ENCODE measurements at places on chromosomes 12 and 14.
A peak's percentile ranks its signal among the peaks of the same experiment; 100 is the strongest.

GRCh38 chr14:105938055-105938863 is 411.9 kb downstream of the TMEM121 start:
- no peak for DNase-seq

GRCh38 chr12:69981881-69982475 is 157.0 kb downstream of the MYRFL start:
- DNase-seq: no peak

DNA sequence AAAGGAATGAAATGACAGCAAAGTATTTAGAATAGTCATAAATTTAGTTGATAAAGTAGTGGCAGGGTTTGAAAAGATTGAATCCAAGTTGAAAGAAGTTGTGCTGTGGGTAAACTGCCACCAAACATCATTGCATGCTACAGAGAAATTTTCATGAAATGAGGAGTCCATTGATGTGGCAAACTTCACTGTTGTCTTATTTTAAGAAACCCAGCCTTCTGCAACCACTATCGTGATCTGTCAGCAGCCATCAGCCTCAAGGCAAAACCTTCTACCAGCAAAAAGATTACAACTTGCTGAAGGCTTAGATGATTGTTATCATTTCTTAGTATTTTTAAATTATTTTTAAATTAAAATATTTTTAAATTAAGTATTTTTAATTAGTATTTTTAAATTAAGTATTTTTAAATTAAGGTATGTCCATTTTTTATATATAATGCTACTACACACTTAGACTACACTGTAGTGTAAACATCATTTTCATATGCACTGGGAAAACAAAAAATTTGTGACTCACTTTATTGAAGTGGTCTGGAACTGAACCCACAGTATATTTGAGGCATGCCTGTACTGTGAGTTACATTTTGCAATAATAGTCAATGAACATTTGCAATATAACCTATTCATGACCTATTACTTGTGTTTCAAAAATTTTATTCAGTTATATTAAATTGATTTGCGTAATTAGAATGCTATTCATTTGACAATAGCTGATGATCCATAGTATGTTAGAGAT is 67.2 kb upstream of the SYT1 start:
- DNase-seq: peak; percentile 36

DNA sequence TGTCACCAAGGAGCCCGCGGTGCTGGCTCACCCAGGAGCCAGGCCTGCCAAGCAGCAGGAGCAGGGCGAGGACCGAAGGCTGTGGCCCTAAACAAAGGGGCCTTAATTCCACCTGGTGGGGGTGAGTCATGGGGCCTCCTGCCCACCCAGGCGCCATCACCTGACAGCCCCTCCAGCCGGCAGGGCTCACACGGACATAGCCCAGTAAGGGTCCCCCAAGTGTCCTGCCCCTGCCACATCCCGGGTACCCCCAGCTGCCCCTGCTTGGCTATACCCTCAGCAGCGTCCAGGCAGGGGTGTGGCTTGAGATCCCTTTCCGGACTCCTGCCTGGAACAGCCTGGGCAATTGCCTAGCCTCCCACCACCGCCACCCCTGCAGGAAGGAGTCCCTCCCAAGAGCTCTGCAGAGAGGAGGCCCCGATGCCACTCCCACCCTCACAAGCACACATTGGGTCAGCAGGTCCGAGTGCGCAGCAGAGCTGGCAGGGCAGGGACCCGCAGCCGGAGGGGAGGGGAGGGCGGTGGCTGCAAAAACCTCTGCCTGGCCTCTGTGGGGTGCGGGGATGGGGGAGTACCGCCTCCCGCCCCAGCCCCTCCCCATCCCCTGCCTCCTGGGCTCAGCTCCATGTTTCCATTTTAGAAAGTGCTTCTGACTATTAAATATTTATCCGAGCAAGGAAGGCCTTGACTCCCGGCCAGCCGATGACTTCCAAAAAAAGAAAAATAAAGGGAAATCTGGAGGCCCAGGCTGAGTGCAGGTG is 4.6 kb downstream of the AHNAK2 start:
- peak; percentile 89 for DNase-seq

GRCh38 chr12:106193394-106194215 is 54.2 kb downstream of the CKAP4 start:
- DNase-seq: no peak

DNA sequence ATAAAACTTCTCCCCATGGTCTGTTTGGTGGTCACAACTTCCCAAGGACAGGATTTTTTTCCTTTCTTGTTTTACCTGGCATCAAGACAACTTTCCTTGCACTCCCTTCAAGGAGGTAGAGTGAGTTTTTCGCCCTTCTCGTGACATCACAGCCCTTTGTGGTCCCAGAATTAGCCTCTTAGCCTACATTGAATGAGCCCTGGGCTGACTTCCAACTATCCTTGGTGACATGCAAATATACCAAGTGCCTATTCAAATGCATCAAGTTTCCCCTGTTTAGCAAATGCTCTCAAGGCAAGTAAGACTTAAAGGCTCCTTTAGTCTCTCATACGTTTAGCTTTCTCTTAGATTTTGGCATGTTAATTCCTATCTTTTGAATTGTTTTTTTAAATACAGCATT is 36.6 kb downstream of the TC2N start:
- DNase-seq: no peak

DNA sequence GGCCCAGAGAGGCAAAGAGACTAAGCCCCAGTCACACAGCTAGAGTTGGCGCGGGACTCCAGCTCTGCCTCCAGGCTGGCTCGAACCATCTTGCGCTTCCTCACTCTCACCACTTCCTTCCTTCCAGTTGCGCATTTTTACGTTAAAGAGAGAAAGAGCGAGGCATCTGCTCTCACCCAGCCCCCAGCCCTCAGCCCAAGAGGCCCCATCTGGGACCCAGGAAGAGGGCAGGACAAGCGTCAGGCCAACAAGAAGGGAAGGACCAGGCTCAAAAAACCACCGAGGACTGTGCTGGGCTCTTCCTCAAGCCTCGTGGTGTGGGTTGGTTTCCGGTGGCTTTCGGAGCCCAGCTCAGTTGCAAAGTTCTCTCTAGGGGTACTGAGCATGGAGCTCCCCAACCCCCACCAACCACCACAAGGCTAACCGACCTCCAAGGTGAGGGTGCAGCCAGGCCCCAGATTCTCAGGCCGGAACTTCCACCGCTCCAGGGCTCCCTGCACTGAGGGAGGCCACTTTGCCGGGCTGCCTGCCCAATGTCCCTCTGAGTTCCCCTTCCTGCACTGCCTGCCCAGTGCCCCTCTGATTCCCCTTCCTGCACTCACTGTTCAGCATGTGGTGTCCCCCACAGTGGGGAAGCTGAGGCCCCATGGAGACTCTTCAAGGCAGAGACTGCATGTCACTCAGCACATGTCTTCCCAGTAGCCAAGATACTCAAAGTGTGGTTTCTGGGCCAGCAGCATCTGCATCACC is 35.9 kb downstream of the TESC start:
- DNase-seq: no peak

GRCh38 chr14:47240748-47241437 is 434.5 kb downstream of the MDGA2 start:
- no peak for DNase-seq

- peak; percentile 55 for DNase-seq
Observed at GRCh38 chr12:104189915-104190555, 25.5 kb upstream of the TXNRD1 start.

- no peak for DNase-seq
Observed at GRCh38 chr12:113770389-113770865, 195.7 kb downstream of the RBM19 start.

GRCh38 chr12:42485823-42486222 is 103.7 kb downstream of the PRICKLE1 start:
- no peak for DNase-seq

- DNase-seq: no peak
Observed at GRCh38 chr12:49980501-49981349, 8.0 kb downstream of the AQP6 start.

DNA sequence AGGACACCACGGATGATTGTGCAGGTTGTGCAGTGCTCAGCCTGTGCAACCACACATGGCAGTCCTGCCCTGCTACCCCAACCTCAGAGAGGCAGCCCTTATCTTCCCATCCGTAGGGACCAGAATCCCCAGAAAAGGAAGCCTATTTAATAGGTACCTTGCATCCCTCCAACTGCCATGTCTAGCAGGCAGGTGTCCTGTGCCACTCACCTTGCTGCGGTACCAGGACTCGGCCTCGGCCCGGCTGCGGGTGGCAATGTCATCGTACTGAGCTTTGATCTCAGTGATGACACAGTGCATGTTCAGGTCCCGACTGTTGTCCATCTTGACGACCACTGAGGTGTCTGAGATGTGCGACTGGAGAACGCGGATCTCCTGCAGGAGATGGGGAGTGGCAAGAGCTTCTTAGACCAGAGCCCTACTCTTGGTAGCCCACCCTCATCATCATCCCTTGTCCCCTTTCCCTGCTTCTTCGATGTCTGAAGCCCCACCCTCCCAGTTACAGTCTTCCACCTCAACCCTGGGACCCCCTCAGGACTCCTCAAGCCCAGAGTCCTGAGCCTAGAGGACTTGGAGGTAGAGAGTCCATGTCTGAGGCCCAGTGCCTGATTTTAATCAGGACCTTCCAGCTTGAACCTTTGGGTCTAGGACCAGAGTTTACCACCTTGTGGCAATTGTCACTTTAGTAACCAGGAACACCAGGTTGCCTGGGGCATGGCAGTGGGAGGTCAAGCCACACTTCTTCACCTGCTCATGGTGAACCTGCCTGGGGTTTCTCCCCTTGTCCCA is 20.5 kb downstream of the KRT7 start:
- DNase-seq: no peak

DNA sequence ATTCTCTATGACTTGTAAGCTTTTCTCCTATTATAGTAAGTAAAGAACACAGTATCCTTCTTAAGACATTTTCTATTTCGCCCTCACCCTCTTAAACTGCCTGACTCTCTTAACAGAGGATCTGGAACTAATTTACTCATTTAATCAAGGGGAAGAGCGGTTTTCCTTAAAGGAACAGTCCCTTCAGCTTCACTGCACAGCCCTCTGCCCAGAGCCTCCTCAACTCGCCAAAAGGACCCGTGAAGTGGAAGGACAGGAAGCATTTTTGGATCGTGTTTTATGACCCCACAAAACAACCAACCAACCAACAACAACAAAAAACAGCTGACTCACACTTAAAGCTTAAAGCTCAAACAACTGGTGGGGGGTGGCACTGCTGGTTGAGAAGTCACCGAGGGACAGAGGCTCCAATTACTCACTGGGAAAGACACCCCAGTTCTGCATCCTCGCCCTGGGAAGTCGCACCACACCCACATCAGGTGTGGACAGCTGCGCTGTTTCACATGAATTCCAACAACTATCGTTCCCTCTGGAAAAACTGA is 35.7 kb downstream of the NID2 start:
- DNase-seq: peak; percentile 61

GRCh38 chr12:61717986-61718385 is 542.2 kb upstream of the USP15 start:
- DNase-seq: no peak

DNA sequence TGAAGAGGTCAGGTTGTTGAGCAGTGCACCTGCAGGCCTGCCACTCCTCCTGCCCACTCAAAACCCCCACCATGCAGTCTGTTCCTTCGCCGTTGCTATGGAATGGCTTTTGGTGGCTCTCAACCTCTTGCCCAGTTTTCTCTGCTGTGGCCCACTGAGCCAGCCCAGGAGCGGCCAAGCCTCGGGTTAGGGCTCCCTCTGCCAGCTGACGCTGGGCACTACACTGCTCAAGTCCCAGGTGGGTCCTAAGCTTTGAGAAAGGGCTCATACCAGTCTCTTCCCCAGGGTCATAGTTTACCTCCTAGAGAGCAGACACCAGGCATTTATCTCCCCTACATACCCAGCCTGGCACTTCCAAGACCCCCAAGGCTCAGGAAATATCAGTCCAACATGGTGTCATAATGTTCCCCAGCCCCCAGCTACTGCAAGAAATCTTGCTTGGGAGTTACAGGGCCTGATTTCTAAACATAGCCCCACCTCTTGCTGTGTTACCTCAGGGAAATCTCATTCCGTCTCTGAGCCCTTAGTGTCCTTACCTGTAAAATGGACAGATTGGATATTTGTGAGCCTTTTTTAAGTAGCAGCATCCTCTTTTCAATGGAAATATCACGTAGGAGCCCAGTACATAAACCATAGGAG is 59.4 kb downstream of the TSPAN11 start:
- peak; percentile 40 for DNase-seq

DNA sequence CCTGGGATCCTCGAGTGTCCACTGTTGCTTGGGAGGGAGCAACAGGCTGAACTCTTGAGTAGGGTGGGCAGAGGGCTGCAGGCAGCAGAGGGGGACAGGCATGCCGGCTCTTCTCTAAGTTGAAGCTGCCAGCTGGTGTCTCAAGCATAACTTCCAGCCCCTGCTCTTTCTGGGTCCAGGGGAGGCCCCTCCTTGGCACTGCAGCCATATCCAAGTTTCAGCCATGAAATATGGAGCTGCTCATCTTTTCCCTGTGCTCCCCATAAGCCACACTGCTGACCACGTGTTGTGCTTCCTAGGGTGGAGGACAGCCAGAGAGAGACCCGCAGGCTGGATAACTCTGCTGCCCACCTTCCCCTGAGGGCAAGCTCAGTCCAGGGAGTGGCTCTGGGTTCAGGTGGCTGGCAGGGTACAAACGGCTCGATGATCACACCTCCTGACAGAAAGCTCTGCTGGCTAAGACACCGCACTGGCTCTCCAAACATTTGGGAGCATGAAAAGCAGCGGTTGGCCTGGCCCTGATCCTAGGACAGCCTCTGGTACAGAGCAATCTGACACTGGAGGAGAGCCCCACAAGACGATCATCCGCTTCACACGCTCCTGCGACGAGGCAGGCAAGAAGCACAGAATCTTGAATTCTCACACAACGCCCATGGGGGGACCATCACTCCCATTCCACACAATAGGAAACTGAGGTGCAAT is 79.6 kb downstream of the PITPNM2 start:
- DNase-seq: no peak

GRCh38 chr12:23880988-23881387 is 68.5 kb downstream of the SOX5 start:
- no peak for DNase-seq

- DNase-seq: peak; percentile 68
Observed at GRCh38 chr12:52903285-52903854, 1.5 kb downstream of the KRT8 start.

DNA sequence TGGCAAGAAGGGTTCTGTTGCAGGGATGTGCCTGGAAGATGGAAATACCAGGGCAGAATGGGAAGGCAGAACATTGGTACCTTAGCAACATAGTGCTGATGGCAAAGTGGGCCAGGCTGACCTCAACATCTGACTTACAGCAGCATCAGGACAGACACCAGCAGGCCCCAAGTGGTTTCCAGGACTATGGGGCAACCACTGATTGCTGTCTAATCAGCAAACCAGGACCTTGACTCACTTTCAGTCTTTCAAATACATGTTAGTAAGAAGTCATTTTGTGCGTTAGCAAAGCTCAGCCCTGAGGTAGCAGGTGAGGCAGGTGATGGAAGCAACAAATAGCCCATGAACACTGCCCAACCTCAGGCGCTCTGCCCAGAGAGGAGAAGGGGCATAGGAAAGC is 4.7 kb upstream of the SPTSSA start:
- DNase-seq: no peak

DNA sequence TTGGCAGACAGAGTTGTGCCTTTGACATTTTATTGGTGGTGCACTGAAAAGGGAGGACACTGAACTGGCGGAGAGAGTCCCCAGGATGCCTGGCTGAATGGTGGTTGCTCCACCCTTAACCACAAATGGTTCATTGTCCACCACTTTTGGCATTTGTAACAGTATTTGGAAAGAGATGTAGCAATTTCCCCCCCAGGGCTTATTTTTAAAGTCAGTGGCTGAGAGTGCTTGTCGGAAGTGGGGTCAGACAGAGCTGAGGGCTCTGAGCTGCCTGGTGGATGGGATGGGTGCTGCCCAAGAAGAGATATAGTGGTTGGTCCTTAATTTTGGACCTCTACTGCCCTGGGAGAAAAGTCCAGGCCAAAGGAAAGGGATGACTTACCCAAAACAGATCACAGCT is 31.5 kb upstream of the FGF6 start:
- DNase-seq: peak; percentile 30

All from EL (cell line).